Urothelium cell line (cell line): ENCODE measurements at places on chromosomes 2 and 18.
A peak's percentile ranks its signal among the peaks of the same experiment; 100 is the strongest.

GRCh38 chr2:1707771-1708418 lies 36.4 kb downstream of the PXDN start:
- DNase-seq = no peak

- DNase-seq = no peak
Observed at GRCh38 chr2:100205174-100205573, 62.8 kb upstream of the AFF3 start.

- DNase-seq = no peak
Observed at GRCh38 chr2:134244587-134244986, 9.3 kb upstream of the MGAT5 start.

DNA sequence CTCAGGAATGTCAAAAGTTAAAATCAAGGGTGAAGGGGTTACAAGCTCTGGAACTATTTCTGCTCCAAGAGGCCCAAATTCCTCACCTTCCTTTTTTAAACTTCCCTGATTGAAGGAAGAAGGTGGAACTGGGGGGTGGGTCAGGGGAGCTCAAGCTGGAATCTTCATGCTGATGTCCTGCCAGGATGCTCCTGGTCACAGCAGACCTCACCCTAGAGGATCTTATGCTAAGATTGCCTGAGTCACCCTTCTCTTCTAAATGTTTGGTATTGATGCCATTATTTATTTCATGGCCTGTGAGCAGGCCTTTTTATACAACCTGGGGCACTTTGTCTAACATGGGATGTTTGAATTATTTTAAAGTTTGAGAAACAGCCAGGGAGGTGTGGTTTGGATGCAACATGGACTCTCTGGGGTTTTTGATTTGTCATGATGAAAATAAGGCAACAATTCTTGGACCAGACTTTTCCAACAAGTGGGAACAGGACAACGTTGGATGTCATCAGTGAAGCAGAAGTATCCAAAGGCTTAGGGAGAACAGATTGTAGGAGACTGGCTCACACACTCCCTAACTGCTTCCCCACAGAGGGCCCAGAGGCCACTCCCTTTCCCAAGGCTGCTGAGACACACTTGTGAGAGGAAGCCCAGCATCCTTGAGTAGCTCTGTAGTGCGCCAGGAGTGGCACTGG lies 420.2 kb upstream of the MEX3C start:
- DNase-seq = no peak

- no peak for DNase-seq
Observed at GRCh38 chr2:78077633-78078032, 555.5 kb upstream of the LRRTM4 start.

GRCh38 chr2:130729322-130730299 lies 741 bp downstream of the GPR148 start:
- no peak for DNase-seq

- DNase-seq = no peak
Observed at GRCh38 chr2:192687015-192687414, 492.3 kb upstream of the TMEFF2 start.

GRCh38 chr2:174072069-174072468 lies 106.9 kb upstream of the SP3 start:
- DNase-seq = no peak

DNA sequence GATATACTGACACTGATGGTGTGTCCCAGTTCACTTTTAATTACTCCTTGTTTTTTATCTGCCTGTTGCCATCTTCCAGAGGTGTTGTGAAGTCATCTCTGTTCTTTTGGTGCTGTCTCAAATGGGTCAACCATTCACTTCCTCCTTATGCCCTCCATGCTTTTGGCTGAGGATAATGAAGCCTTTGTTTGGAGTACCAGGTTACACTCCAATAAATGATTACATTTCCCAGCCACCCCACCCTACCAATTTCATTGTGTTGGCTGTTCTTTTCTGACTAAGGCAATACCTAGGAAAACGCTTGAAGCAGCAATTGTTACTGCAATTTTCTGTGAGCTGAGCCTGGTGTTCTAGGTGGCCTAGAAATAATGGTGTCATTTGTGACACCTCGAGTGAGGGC lies 29.8 kb upstream of the ACTG2 start:
- DNase-seq = no peak

GRCh38 chr2:136214307-136215200 lies 96.6 kb upstream of the CXCR4 start:
- DNase-seq = no peak

- no peak for DNase-seq
Observed at GRCh38 chr2:235444101-235444597, 49.7 kb upstream of the AGAP1 start.

DNA sequence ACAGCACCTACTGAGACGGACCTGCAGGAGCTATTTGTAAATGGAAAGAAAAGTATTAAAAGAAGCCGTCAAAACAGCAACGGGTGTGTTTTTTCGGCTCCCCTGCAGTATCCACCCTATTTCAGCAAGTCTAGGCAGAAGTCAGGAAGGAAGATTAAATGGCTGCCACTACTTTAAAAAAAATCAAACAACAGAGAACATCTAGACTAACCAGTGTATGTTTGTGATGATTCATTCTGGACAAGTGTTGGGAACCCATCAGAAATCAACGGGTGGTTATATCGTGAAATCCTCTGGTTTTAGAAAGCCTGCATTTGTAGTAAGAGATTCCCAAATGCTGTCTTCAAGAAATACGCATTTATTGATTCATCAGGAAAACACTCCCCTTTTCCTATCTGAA lies 9.0 kb downstream of the PMAIP1 start:
- peak; percentile 17 for DNase-seq

DNA sequence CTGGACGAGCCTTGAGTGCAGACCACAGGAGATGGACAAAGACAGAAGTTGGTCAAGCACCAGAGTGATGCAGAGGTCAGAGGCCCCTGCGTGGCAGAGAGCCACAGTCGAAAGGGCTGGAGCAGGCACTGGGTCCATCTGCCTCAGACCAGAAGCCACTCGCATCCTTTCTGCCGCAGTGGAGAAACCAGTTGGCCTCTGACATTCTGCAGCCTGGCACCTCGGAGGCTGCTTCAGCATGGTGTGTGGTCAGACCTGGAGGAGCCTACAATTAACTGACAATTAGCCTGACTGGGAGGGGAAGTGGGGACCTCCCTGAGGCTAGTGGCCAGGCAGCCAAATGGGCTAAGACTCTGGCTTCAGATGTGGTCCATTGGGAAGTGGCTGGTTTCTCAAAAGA lies 111.1 kb downstream of the SGPP2 start:
- DNase-seq = no peak

GRCh38 chr2:231900972-231901371 lies 25.2 kb downstream of the NPPC start:
- DNase-seq = no peak

DNA sequence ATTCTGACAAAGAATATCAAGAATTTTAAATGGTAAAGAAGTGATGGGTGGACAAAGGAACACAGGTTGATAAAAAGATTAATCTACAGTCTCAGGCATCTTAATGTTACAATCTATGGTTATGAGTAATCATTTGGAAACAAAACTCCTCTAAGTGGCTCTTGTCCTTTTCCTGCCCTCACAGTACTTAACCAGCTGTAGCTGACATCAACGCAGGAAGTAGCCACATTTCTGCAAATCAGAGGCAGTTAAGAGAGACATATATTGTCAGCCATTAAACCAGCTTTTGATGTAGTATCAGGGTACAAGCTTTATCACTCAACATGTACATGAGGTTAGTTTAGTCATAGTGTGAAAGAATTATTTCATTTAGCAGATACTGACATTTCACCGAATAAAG lies 244.6 kb downstream of the NR4A2 start:
- DNase-seq = peak; percentile 13

DNA sequence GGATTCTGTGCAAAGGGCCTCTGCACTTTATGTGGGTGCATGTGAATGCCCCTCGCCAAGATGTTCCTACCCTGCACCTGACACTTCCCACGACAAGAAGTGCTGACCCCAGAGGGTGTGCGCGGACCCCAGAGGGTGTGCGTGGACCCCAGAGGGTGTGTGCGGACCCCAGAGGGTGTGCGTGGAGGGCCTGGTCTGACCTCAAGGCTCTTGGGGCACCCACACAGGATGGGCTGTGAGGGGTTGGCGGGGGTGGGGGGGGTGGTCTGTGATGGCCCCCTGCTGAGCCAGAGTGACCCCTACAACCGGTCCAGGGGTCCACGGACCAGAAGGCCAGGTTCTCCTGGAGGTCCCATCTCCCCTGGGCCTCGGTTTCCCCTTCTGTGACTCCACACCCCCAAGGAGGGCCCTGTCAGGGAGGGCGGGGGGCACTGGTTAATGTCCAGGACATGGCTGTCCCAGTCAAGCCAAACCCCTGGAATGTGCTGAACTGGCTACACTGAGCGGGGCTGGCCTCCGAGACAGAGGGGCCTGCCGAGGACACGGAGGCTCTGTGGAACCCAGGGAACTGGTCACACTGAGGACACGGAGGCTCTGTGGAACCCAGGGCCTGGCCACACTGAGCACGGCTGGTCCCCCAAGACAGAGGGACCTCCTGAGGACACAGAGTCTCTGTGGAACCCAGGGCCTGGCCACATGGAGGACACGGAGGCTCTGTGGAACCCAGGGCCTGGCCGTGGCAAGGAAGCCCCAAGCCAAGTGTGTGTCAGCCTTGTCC lies 3.1 kb downstream of the NEU4 start:
- DNase-seq = no peak

- DNase-seq = no peak
Observed at GRCh38 chr18:41038071-41038470, 917.0 kb upstream of the PIK3C3 start.

- DNase-seq = no peak
Observed at GRCh38 chr2:69244882-69245281, 142.1 kb downstream of the GFPT1 start.

- peak; percentile 64 for DNase-seq
Observed at GRCh38 chr2:99698896-99699295, 209.1 kb upstream of the REV1 start.

GRCh38 chr2:205682239-205682970 lies at the start of gene NRP2:
Gene NRP2 (plus strand): TSS chr2:205682501. CDS start chr2:205683291, 790 bp downstream.
- DNase-seq = no peak

DNA sequence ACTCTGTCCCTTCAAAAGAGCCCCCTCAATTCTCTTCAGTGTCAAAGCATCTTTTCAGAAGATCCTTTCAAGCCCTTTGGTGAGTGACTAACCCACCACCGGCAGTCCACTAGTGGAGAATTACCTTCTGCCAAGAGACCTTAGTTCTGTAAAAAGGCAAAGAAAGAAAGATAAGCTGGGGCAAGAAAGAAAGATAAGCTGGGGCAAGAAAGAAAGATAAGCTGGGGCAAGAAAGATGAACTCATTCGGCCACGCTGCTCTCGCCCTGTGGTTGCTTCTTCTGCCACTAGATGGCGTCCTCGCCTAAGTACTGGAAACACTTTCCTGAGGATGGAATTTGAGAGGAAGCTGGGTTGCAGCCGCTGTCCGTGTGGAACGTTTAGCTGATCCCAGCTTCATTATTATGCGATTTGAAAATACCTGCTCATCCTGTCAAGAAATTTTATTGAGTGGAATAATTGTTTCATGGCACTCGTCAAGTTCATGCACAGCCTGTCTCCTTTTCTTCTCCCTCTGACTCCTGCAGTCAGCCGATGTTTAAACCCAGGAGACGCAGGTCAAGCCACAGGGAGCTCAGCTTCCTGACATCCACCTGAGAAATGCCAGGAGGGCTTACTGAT lies 17.3 kb upstream of the ANXA4 start:
- peak; percentile 84 for DNase-seq

- no peak for DNase-seq
Observed at GRCh38 chr2:238382381-238382781, 44.3 kb upstream of the ASB1 start.

GRCh38 chr2:82043867-82044266 lies 1739.3 kb upstream of the LRRTM1 start:
- no peak for DNase-seq

DNA sequence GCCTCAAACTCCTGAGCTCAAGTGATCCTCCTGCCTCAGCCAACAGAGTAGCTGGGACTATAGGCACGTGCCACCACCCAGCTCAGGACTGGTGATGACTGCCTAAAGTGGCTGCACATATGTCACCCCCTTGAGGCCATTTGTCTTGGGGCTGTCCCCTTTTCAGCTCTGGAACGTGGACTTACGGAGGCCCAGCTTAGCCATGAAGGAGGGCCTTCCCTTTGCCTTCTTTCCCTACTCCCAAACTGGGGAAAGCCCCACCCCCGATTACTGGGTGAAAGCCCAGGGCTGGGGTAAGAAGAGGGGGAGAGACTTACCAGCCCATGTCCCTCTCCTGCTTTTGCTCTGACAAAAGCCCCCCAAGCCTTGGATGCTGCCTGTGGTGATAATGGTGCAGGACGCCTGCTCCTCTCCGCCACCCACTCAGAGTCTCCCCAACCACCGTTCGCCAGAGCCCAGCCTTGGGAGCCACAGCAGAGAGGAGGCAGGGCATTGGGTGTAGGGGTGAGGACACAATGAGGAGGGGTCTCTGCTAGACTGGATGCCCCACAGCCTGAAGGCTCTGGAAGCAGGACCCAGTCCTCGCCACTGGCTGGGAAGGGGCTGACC lies 2.5 kb upstream of the DUSP2 start:
- DNase-seq = no peak

- no peak for DNase-seq
Observed at GRCh38 chr2:77977471-77978063, 455.4 kb upstream of the LRRTM4 start.

GRCh38 chr2:33598561-33599174 lies 431 bp downstream of the FAM98A start:
- peak; percentile 33 for DNase-seq

DNA sequence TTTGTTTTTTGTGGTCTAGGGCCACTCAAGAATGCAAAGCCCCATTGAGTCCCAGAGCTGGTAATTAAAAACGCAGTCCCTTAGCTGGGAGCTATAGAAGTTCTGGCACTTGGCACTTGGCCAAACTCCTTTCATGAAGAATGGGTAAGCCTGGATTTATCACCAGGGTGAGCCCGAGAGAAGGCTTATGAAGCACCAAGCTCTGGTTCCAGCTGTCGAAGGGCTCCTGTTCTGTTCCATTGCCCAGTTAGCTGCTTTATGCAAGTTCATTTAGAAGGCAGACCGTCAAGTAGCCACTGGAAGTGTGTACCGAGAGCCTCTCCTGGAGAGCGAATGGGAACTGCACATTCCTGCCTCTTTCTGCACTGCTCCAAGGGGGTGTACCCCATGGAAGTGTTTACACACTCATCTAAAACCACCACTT lies 14.2 kb downstream of the ECEL1 start:
- DNase-seq = peak; percentile 40

DNA sequence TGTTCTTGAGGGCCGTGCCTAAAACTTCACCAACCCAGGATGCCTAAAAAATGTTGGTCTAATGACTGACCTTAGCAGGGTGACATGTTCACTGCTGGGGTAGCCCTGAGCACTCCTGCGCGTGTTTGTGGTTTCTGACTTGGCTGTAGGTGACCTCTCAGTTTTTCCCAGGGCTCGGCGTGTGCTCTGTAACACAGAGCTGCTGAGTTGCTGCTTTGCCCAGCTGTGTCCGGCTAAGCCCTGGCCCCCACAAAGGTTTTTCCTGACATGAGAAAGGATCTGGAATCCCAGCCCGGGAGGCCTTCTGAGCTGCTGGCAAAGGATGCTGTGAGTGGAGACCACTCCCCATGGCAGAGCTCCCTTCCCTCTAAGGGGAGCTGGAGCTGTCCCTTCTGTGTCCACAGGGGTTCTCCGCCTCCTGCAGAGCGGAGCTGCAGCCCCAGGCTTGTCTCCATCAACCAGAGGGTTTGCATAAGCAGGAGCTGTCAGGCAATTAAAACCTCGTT lies 52.7 kb downstream of the CRIM1 start:
- DNase-seq = no peak
